AG08395 (cell line): ENCODE measurements at places on chromosomes 16 and 17.

DNA sequence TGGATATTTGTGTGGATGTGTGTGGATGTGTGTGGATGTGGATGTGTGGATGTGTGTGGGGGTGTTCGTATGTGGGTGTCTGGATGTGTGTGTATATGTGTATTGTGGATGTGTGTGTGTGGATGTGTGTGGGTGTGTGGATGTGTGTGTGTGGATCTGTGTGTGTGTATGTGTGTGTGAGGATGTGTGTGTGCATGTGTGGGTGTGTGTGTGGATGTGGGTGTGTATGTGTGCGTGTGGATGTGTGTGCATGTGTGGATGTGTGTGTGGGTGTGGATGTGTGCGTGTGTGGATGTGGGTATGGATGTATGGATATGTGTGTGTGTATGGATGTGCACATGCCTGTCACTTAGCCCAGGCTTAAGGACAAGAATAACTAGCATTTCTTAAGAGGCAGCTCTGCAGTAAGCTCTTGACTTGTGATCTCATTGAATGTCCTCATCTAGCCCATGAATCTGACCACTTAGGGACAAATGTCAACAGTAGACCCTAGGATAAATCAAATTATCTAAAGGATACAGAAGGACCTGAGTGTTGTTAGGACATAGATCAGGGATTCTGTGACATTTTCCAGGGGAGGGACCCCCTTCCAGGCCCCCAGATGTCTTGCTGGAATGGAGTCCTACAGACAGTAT is 83.5 kb downstream of the BMERB1 start:
- no peak for DNase-seq

DNA sequence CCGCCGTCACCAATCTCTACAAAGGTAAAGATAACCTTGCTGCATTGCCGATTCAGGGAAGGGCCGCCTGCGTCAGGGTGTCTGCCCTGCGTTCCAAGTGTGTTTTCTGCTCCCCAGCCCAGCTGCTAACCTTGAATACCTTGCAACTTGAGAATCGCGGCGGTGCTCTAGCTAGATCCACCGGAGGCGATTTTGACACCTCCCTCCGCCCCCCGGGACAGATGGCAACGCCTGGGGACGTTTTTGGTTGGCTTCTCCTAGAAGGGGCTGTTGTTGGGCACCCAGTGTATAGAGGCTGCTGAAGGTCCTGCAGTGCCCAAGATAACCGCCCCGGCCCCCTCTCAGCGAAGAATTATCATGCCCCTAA is 1.5 kb downstream of the HAPSTR1 start:
- DNase-seq, result no peak

DNA sequence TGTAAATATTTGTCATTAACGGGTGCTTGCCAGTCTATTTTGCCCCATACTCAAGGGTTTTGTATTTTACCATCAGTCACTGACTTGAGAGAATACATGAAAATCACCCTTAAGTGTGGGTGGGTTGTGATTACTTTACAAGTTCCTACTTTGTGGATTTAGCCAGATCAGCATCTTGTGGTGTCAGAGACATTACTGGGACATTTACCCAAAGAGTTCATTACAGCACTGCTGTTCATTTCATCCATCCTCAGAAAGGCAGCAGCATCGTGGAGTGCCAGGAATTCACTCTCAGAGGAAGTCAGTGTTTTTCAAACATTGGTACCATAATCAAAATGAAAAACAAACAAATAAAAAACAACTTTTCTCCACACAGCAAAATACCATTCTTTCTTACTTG is 110.8 kb downstream of the CNTNAP4 start:
- no peak for DNase-seq

- no peak for DNase-seq
These were observed 111.0 kb upstream of the NETO2 start for GRCh38 chr16:47254756-47255155.

DNA sequence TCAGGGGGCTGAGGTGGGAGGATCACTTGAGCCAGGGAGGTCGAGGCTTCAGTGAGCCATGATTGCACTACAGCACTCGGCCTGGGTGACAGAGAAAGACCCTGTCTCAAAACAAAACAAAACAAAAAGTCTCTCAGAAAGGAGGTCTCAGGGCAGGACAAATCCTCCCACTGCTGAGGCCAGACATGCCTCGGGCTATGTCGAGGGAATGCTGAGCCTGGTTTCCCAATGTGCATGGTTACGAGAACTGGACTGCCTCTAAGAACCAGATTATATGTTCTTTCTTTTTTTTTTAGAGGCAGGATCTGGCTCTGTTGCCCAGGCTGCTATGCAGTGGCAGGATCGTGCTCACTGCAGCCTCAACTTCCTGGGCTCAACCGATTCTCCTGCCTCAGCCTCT is 27.6 kb downstream of the TRAP1 start:
- DNase-seq, result no peak

GRCh38 chr16:80317116-80317515 is 223.7 kb upstream of the DYNLRB2 start:
- no peak for DNase-seq

DNA sequence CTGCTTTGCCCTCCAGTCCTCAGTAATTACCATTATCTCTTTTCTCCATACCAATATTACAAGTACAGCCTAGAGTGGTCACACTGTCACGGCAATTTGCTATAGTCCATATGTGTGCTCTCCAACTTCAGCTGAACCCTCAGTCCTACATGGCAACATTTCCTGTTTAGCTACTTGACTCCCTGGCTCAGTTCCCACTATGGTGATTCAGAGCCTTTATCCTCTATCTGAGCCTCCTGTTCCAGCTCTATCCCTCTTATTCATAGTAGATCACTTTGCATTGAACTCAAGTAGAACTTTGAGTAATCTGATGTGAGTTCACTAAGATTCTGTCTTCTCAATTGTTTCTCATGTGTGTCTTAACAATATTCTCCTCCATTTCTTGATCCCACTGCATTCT is 43.7 kb upstream of the GOSR1 start:
- peak; percentile 69 for DNase-seq

DNA sequence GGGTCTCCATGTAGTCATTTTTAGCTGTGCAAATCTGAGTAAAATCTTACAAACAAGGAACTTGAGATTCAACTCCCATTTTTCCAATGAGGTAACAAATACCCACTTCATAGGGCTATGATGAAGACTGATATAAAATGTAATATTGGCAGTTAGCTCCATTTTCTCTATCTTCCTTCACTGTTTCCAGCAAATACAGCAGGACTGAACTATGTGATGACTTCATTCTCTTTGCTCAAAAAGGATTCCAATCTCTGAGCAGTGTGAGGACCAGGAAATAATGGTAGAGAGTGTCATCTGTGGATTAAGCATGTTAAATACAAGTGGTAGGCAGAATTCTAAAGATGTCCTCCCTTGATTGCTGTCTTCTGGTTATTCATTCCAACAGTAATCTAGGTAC is 18.3 kb downstream of the RND2 start:
- DNase-seq, result peak; percentile 34

GRCh38 chr17:35726953-35727460 is 4.4 kb upstream of the RASL10B start:
- no peak for DNase-seq

DNA sequence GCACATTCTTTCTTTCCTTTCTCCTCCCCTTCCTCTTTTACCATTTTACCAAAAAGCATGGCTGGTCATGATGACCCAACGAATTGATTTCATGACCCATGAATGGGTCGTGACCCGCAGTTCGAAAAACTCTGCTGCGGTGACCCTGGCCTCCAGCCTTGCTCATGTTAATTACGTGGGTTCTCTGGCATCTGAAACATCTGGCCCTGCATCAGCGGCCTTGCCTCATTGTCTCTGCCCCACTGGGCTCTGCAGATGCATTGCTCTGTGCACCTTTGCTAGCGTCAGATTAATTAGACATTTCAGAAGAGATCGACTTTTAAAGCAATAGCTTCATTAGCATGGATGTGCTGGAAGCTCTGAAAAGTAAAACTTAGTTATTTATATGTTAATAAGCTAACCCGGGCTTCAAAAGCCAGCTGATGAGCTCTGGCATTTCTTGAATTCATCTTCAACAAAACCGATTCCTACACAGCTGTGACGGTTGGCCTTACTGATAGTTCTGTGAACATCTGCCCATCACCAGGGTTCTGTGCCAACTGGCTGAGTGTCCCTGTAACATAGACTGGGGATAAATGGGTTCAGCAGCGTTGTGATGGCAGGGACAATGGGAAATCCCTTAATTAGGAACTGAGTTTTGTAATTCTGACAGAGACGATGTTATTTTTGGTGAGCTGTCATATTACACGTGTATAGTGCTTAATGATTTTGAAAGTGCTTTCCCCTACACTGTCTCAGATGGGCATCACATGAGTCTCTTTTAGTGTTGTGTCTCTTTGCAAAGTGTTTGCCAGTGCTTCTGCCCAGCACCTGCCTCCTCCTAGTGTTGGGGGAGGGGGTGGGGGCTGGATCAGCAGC is 225.9 kb upstream of the EEF2KMT start:
- DNase-seq, result no peak

DNA sequence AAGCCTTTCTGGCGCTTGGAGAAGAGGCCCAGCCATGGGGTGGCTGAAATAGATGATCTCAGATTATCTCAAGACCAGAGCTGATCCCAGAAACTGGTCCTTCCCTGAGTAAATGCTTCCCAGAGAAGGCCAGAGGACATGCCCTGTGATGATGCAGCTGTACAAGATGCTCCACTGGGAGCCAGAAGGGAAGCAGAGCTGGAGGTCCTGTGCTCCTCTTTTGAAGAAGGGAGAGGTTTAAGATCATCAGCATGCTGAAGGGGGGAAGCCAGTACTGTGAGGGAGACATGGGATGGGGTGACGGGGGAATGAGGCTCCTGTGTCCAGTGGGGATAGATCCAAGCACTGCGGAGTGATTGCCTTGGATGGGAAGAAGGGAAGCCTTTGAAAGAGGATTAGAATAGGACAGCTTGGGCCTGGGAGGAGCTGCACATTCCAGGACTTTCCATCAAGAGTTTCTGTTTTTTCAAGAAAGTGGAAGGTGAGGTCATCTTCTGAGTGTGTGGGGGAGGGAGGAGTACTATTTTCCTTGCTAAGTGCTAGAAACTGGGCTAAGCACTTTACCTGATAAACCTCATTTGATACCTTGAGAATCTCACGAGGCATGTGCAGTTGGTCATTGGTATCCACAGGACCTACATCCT is 16.4 kb upstream of the ALOX15B start:
- no peak for DNase-seq

DNA sequence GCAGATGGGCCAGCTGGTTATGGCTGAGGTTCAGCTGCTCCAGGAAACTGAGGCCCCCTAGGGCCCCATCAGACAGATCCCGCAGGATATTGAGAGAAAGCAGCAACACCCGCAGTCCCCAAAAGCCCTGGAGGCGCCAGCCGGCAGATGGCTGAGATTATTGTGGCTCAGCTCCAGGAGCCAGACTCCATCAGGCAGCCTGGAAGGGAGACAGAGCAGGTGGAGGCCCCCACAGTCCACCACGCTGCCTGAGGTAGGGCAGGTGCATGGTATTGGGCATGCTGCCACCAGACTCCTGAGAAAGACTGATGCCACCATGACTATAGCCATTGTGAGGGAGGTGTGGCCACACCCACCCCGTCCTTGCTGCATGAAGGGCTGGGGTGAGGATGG is 9.5 kb upstream of the TMEM101 start:
- DNase-seq, result no peak

GRCh38 chr16:86598607-86599565 is 20.5 kb downstream of the FOXL1 start:
- DNase-seq, result peak; percentile 52

DNA sequence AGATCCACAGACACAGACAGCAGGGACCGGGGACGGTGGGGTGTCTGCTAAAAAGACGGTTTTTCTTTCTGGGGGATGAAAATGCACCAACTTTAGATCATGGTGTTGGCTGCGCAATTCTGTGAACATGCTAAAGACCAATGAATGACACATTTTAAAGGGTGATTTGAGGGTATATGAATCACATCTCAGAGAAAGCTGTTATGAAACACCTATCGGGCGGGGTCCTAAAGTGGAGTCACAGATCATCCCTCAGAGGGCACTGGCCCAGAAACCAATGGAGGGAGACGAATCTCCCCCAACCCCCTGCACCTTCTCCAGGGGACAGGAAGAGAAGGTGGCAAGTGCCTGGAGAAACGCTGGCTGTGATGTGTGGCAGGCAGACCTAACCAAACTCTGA is 26.0 kb downstream of the KLHDC4 start:
- no peak for DNase-seq

DNA sequence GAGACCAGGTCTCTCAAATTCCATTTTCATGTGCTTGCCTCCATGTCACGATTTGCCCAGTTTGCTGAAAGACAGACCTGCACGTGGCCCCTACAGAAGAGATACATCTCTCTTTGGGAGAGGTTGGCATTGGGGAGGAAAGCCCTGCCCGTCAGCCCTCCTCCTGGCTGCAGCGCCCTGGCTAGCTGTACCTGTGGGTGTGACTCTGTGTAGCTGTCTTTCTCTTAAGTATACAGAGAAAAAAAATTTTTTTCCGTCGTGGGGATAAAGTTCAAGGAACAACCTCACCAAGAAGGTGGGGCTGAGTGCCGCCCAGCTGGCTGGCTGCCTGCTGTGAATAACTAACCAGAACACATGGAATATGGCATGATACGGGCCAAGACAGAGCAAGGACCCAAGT is 26.5 kb downstream of the TMEM98 start:
- no peak for DNase-seq

DNA sequence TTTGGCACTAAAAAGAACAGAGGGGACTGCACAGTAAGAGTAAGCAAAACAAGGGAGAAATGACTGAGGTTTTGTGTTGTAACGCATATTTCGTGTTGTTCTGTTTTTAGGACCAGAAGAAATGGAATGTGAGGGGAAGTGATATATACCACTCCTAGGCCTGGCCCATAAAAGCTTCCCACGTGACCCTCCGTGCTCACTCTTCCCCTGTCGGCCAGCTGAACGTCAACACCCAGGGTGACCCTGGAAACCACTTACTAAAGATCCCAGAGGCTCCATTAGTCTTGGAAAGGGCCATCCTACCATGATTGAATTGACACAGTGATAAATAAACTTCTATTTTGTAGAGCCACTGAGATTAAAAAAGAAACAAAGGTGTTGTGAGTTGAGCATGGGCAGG is 79.8 kb downstream of the HELZ start:
- DNase-seq, result no peak

- peak; percentile 84 for DNase-seq
These were observed 45.7 kb downstream of the CMTM4 start for GRCh38 chr16:66650707-66651473.

DNA sequence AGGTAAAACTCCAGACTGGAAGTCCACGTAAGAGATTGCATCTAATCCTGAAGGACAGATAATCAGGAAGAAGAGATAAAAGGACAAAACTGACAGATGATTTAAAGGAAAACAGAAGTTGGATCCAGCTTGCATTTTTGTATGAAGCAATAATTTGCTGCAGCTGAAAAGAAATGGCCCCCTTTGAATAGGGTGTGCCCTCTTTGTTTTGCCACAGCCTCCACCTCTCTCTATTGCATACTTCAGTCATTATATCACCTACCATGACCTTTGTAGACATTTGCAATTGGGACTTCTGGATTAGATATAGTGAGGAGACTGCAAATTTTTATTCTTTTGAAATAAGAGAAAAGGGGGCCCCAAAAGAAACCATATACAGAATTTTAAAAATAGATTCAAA is 8.1 kb downstream of the NOG start:
- DNase-seq, result no peak
